ENCODE measurements at places on chromosomes 2 and 18. TPM values are rescaled to one million over a fixed set of nuclear protein-coding genes. Genes with fewer than 3 reads are reported as not detected.

Gene ALLC
- not detected for total RNA-seq

Gene CNGA3
- total RNA-seq = under 0.01 TPM

Gene SLC38A11
- 0.50 TPM for total RNA-seq

Gene EML6
- 1.3 TPM for total RNA-seq

Gene FEV
- total RNA-seq = not detected

Gene ASB18
- not detected for total RNA-seq

Gene TNS1
- total RNA-seq = 44.4 TPM

Gene FAP
- 96.1 TPM for total RNA-seq

Gene GNAL
- 0.77 TPM for total RNA-seq

Gene ABCA12
- total RNA-seq = under 0.01 TPM

Gene CASP8
- total RNA-seq = 31.5 TPM

Gene FRZB
- total RNA-seq = 2.0 TPM

Gene ZNF519
- total RNA-seq = 2.8 TPM

Gene DLX2
- not detected for total RNA-seq

Gene ZAP70
- not detected for total RNA-seq

Gene NTSR2
- under 0.01 TPM for total RNA-seq

Gene AQP12B
- not detected for total RNA-seq

Gene SYT4
- not detected for total RNA-seq

Gene APLF
- total RNA-seq = 9.4 TPM

Gene GALNT3
- total RNA-seq = 0.66 TPM

Gene TP53I3
- total RNA-seq = 47.3 TPM

Gene CCBE1
- total RNA-seq = 60.9 TPM

Gene SPC25
- not detected for total RNA-seq

Gene REEP1
- total RNA-seq = not detected

Gene IL36G
- total RNA-seq = not detected

Gene MAP3K19
- not detected for total RNA-seq

Gene KIAA2012
- under 0.01 TPM for total RNA-seq

Gene ABCG5
- total RNA-seq = not detected

Gene DNAJC5G
- total RNA-seq = not detected

Gene COL3A1
- total RNA-seq = 925 TPM

Gene KCNG2
- total RNA-seq = 6.4 TPM

Gene CHST10
- total RNA-seq = 7.4 TPM

Gene ATP8B1
- total RNA-seq = 53.4 TPM

Gene FZD7
- 39.1 TPM for total RNA-seq

Gene KCNJ3
- total RNA-seq = not detected

Gene CIDEA
- total RNA-seq = 0.26 TPM

Gene TMEM163
- not detected for total RNA-seq

Gene GPR45
- total RNA-seq = not detected

Gene CRYGC
- not detected for total RNA-seq

Gene MROH2A
- not detected for total RNA-seq

Gene CDH19
- not detected for total RNA-seq

Gene SERPINB4
- total RNA-seq = not detected

Gene IL1RL1
- 0.50 TPM for total RNA-seq

Gene UGT1A9
- not detected for total RNA-seq

Gene ECEL1
- total RNA-seq = not detected

Gene VWC2L
- total RNA-seq = not detected

Gene EFEMP1
- total RNA-seq = 615 TPM

Data from fibroblast of lung (primary cell).